Fibroblast of skin of scalp (primary cell): ENCODE measurements at places on chromosomes 2 and 18.

GRCh38 chr2:51612387-51612786, 580.5 kb upstream of the NRXN1 start:
- DNase-seq = no peak

DNA sequence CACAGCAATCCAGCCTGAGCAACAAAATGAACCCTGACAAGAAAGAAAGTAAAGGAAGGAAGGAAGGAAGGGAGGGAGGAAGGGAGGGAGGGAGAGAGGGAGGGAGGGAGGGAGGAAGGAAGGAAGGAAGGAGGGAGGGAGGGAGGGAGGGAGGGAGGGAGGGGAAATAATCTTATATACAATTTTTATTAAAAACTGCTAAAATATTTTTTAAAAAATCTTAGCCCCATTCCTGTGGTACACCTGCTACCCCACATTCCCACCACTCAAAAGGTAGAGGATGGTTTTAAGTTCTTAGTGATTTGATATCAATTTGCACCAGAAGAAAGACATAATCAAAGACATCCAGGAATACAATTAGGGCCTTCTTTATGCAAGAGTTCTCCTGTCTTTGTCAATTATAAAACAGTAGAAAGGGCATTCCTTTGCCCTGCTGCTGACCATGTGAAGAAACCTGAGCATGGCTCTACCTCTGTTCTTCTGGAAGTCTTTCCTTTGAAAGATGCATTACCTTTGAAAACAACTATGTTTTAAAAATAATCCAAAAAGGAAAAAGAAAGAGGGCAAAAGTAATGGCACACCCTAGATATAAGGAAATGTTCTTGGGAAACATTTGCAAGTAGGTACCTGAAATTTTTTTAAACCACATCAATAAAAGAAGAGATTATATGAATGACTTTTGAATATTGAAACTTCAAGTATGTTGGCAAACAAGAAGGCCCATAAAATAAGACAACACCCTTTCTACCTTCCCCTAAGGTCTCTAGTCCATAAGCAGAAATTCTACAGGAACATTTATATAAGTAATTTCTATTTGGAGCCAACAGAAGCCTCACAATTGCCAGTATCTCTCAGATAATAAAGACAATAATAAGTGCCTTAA, 33.7 kb upstream of the ACVR2A start:
- no peak for DNase-seq

DNA sequence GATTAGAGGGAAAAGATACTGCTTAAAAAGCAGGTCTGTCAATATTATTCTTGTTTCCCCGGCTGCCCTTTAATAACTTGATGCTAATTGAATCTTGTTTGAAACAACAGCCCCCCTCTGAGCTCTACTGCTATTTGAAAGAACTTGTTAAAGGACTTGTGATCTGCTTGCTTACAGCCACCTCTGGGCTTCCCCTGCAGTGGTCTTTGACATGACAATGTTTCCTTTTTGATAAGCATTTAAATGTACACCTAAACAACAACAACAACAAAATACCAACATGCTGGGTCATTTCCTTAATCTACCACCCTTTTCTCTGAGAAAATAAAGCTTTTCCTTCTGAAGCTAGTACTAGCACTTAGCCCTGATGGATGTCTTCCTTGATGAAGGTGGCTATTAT, 3.9 kb downstream of the HOXD1 start:
- no peak for DNase-seq

GRCh38 chr18:31553800-31554199, 37.9 kb upstream of the TTR start:
- no peak for DNase-seq

DNA sequence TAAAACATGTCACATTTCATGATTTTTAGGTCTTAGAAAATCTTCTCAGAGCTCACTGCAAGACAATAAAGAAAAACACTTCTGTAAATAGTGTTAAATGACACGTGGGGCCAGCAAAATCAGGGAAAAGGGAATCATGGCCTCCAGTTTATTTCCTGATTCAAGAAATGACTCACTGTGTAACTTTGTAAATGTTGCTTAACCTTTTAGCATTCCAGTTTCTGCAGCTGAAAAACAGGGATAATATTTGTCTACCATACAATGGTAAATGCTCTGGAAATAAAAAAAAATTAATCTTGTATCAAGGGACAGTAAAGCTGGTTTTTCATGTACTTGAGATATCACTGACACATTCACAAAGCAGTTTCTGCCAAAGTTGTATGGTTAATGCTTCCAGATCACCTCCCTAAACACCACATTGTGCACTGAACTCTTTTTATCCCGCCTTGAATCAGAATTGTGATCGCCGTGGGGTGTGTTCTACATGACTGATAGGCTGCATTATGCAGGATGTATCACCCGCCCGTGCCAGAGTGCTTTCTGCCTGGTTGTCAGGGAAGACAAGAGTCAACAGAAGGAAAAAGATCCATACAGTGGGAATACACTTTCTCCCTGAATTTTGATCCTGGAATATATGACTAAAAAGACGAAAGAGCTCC, 238.8 kb downstream of the IKZF2 start:
- DNase-seq = peak; percentile 9

DNA sequence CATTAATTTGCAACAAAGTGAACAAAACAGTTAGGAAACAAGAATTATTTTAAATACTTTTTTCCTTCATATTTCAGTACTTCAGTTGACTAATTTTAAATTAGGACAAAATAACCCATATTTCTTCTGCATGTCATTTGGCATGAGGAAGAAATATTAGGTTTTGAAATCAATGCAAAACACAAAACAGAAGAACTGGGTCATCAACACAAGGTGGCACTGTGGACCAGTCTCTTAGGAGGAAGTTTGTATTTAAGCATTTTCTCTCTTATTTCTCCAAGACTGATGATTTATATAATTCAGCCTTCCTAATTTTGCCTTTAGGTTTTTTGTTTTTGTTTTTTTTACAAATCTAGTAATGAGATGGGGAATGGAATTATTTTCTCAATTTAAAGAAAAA, 352.8 kb upstream of the KCNH7 start:
- DNase-seq = peak; percentile 57

GRCh38 chr2:3670941-3671340, 12.9 kb downstream of the ALLC start:
- no peak for DNase-seq

GRCh38 chr2:151085181-151085611, 176.5 kb downstream of the RBM43 start:
- DNase-seq = peak; percentile 59

DNA sequence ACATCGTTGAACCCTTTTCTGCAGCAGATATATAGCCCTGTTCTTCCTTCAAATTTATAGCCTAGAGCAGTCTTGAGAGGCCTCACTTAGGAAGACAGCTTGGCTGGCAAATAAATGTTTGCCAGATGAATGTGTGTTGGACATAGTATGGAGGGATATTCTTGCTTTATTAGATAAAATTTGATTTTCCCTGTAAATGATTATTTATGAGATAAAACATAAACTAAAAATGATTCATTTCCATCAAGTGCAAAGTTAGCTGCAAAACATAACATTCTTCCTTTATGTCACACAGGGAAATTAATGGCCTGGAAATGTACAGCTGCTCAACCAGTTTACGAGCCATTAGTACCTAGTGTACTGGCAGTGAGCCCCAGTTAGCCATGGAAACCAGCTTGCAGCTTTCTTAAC, 82.5 kb downstream of the LIMS1 start:
- no peak for DNase-seq

GRCh38 chr2:224146356-224147160, 107.5 kb upstream of the SERPINE2 start:
- no peak for DNase-seq

DNA sequence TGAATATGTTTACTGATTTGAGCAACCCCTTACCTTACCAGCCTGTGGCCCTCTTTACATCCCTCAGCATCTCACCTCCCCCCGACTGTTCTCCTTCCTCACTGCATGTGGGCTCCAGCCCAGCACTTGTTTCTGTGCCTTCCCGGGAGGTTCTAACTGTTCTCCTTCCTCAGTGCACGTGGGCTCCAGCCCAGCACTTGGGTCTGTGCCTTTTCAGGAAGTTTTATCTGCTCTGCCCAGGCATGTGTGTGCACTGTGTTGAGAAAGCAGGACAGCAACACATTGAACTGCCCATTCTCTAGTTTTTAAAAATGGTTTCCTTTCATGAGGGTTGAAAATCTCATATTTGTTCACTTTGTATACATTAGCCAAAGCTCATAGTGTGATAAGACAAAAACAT, 158.4 kb downstream of the ATP9B start:
- no peak for DNase-seq

DNA sequence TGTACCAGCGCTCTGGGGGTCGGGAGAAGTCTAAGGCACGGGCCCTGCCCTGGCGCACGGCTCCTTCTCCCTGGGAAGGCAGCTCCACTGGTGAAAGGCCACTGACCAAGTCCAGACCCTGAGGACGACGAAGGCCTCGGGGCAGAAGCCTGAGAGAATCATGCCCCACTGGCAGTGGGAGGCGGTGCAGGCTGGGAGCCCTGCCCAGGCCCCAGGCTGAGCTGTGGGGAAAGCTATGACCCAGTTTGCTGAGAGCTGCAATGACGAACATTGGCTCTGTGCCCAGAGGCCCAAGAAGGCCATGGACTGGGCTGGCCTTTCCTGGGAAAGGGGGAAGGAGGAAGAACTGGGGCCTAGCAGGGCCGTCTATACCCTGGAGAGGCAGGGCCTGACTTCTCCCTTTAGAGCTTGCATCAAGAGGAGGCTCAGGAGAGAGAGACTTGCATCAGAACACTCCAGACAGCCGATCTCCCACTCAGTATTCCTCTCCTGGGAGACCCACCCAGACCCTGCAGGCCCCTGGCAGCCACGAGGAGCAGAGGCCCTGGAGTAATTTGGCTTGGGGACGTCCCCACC, 32.9 kb downstream of the HS1BP3 start:
- peak; percentile 98 for DNase-seq

DNA sequence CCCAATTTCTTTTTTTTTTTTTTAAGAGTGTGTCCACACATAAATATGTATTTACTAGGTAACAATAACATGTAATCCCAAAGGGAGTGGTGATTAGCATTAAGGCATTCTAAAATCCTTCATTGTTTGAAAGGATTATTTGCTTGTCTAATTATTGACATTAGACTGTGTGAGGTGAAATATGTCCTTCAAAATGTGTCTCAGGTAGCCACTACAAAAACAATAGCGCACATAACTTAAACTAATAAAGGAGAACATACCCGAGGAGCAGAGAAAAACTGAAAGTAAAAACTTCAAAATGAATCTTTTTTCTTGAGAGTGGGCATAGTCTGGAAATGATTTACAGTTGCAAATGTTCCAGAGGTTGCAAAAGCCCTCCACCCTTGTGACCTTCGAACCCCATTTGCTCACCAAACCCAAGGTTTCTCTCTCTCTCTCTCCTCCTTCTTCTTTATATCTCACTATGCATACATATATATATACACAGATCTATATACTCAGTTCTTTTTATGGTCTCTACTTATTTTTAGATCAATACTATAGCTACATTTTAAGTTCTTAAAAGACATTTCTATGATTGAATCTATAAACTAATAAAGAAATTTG, 24.4 kb upstream of the FRZB start:
- DNase-seq = no peak

- DNase-seq = no peak
Observed at GRCh38 chr2:58054264-58054663, 7.7 kb downstream of the VRK2 start.

- no peak for DNase-seq
Observed at GRCh38 chr18:60010513-60010912, 110.7 kb downstream of the PMAIP1 start.

DNA sequence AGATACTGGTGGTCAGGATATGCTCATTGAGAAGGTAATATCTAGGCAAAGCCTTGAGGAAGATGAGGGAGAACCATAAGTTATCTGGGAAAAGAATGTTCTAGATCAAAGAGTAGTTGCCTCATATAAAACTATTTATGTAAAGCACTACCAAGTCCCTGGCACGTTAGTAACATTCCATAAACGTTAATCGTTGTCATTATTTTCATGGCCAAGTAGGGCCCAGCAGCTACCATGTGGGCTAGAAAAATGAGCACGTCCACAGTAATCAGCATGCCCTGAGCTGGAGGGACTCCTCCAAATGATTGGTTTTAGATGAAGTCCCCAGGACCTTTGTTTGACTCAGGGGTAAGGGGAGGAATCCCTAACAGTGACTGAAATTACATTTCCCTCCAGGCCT, 32.7 kb upstream of the AFTPH start:
- peak; percentile 26 for DNase-seq

DNA sequence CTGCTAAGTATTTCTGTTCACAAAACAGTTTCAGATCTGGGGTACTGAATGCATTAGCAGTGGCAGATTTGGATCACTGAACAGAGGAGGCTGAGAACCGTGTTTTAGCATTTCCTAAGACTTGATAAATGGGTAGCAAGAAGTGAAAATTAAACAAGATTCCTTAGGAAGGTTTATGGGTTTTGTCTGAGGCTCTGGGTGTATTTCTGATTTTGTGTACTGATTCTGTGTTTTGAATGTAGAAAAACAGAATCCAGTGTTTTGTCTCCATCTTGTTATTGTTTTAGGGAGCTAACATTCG, 1.4 kb downstream of the FAM117B start:
- no peak for DNase-seq

- no peak for DNase-seq
Observed at GRCh38 chr18:59149007-59149406, 9.3 kb downstream of the SEC11C start.
